AG08395 (cell line): ENCODE measurements at places on chromosomes 13 and 19.

DNA sequence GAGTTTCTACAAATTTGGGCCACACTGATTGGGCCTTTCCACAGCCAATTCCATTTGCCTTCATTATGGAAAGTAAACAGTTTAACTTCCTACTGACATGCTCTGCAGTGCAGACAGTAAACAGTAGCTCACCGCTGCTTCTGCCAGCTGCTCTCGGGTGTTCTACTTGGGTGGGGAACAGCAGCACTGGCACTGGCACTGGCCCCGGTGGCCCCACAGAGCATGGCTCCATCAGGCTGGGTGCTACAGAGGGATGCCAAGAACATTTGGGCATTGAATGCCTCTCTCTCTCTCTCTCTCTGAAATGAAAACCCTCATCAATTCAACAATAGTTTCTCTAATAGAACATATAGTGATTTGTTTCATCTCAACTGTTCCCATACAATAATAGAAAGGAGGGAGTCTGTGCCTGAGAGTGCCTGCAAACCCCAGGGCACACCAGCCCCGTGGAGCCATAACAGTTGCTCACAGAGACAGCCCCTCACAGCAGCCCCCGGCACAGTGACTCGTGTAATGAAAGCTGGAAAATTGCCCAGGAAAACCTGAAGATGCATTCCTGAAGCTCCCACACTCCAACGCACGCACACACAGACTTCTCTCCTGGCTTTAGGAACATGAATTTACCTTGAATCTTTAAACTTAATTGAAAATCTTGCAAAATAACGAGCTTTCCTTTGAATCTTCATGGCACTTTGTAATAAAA is 38.2 kb upstream of the GJB6 start:
- no peak for DNase-seq

- peak; percentile 43 for DNase-seq
Observed at GRCh38 chr13:46778890-46779289, 18.1 kb downstream of the ESD start.

- no peak for DNase-seq
Observed at GRCh38 chr13:61162106-61162505, 253.5 kb downstream of the PCDH20 start.

GRCh38 chr19:37817180-37817981 is 38.0 kb upstream of the ZNF573 start:
- peak; percentile 87 for DNase-seq

DNA sequence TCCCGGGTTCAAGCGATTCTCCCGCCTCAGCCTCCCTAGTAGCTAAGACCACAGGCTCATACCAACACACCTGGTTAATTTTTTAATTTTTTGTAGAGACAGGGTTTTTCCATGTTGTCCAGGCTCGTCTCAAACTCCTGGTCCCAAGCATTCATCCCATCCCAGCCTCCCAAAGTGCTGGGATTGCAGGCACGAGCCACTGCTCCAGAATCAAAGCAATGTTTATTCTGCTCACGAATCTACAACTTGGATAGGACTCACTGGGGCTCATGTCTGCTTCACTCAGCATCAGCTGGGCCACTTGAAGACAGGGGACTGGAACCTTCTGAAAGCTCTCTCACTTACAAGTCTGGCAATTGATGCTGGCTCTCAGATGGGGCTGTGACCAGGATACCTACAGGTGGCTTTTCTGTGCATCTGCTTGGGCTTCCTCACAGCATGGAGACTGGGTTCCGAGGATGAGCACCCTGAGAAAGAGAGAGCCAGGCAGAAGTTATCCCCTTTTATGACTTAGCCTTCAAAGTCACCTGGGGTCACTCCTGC is 8.2 kb upstream of the ZNF792 start:
- no peak for DNase-seq

- DNase-seq: no peak
Observed at GRCh38 chr19:28493884-28494283, 719.1 kb downstream of the UQCRFS1 start.

DNA sequence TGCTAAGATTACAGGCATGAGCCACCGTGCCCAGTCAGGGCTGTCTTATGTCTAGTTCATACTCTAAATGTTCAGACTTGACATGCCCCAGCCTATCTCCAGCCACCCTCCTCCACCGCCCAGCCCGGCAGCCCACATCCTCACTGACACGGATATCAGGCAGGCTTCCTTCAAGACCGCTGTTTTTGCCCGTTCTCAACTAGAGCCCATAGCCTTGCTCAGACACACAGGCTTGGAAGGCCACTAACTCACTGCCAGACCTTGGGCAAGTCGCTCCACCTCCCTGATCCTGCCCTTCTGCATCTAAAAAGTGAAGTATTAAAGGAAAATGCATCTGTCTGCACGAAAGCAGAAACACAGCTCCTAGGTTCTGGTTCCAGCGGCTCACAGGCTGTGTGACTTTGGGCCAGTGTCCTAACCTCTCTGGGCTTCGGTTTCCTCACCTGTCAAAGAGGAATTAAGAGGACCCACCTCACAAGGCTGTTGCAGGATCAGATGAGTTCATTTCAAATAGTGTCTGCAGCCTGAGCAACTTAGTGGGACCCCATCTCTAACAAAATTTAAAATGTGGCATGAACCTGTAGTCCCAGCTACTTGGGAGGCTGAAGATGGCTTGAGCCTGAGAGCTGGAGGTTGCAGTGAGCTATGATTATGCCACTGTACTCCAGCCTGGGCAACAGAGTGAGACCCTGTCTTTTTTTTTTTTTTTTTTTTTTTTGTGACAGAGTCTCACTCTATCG is 14.5 kb upstream of the CERS4 start:
- DNase-seq: no peak

DNA sequence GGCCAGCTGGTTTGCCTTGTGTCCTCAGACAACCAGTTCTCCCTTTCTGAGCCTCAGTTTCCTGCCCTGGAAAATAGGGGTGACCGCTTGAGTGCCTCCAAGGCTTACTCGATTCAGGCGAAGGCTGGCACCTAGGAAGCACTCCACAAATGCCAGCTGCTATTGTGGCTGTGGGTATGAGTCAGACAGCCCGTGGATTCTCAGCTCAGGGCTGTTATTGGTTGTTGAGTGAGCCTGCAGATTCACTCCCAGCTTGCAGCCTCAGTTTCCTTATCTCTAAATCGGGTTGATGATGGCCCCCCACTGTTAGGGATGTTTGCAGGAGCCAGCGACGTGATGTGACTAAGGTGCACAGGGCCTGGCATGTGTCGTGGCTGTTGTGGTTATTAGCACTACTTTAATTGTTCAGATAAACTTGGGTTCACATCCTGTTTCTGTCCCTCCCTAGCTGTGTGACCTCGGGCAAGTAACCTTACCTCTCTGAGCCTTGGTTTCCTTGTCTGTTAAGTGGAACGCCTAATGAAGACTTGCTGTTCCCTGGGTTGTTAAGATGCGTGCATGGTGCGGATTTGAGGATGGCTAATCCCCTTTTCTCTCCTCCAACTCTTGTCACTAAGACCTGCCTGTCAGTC is 2.4 kb downstream of the MARK4 start:
- peak; percentile 69 for DNase-seq

GRCh38 chr13:106033659-106034058 is 501.8 kb downstream of the EFNB2 start:
- peak; percentile 38 for DNase-seq

DNA sequence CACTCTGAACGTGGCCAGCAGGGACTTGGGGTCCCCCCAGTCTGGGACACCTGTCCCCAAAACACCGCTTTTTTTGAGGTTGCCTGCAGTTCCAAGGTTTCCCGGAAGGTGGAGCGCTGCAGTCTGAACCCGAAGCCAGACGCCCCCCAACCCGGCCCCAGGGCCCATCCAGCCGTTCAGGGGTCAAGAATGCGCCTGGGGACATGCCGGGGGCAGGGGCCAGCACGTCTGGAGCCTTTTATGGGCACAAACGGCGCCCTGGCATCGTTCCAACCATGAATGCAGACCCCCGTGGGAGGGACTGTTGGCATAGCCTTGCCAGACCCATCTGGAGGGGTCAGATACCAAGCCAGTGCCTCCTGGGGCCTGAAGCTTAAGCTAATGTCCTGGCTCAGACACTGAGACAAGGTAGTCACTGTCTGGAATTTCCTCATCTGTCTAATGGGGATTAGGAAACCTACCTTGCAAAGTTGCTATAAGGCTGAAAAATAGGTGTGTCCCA is 6.9 kb downstream of the S1PR5 start:
- peak; percentile 33 for DNase-seq

DNA sequence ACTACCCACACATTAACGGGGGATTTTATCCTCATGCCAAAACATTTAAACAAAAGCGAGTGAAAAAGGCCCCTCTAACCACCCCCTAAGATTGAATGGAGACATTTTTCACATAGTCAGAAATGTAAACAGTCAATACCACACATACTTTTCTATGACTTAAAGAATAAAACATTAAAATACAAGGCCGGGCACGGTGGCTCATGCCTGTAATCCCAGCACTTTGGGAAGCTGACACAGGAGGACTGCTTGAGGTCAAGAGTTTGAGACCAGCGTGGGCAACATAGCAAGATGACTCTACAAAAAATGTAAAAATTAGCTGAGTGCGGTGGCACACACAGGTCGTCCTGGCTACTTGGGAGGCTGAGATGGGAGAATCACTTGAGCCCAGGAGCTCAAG is 47.3 kb downstream of the MPHOSPH8 start:
- DNase-seq: no peak

- DNase-seq: peak; percentile 24
Observed at GRCh38 chr13:33057019-33057780, 41.0 kb downstream of the KL start.

- no peak for DNase-seq
Observed at GRCh38 chr13:24074678-24075077, 85.8 kb upstream of the SPATA13 start.

DNA sequence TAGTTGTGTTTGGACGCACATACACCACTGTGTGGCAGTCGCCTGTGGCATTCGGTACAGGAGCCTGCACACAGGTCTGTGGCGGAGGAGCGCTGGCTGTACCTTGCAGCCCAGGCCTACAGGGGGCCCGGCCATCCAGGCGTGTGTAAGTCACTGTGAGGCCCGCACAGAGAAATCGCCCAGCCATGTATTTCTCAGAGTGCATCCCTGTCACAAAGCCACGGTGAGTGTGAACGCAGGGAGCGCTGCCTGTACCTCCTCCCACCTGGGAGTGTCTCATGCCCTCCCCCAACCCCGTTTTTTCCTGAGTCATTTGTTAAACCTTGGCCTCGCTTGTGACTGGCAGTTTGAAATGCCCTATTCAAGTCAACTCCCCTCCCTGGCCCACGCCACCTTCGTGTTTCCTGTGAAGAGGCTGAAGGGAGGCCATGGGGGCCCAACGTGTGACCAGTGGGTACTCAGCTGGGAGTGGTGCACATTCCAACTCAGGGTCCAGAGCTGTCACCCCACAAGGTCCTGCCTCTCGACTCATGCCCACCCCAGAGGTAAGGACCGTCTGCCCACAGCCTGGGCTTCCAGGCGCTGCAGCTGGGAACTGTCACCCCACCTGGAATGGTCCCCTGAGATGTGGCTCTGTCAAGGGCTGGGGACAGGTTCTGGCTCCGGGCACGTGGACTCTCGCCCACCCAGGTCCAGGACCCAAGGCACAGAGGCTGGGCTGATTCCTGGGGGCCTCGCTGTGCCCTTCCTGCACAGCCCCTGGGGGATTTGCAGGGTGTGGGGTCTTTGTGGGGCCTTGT is 11.6 kb upstream of the RASA3 start:
- DNase-seq: no peak

DNA sequence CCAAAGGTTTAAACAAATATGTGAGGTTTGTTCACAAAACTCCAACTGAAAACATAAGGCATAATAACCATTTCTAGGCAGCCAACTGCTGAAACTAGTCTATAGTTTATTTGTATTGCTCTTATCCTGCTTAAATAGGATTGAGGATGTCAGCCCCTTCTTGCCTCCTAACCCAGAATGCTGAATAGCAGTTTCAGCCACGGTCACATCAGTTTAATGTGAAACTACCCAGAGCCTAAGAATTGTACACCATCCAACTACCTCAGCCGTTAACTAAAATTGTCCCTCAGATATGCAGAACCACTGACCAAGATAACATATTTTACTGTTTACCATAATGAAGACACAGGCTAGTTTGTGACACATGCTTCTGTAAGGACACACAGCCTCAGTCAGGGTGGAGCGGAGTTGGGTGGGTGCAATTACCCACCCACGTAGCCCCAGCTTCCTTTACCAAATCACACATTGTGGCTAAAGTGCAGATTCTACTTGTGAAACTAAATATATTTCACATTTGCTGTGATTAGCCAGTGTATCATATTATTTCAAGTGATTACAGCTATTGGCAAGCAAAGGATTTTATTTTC is 259.9 kb downstream of the EFNB2 start:
- DNase-seq: no peak

DNA sequence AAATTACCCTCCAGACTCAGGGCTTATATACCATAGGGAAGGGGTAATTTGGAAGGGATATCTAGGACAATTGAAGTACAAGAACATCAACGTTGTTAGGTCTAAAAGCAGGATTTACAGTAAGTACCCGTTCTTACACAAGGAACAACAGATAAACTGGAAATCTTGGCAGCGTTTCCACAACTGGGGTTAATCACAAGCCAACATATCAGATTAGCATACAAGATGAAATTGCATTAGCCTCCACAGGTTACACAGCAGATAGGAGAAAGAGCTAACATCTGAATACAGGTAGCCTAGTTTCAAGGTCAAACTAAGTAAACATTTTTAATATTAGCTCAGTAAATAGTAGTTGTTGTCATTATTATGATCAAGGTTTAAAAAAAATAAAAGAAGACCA is 1214.0 kb upstream of the PCDH20 start:
- no peak for DNase-seq

GRCh38 chr13:98874029-98874397 is 103.9 kb downstream of the DOCK9 start:
- no peak for DNase-seq

- DNase-seq: no peak
Observed at GRCh38 chr13:59631271-59631670, 532.5 kb downstream of the DIAPH3 start.

DNA sequence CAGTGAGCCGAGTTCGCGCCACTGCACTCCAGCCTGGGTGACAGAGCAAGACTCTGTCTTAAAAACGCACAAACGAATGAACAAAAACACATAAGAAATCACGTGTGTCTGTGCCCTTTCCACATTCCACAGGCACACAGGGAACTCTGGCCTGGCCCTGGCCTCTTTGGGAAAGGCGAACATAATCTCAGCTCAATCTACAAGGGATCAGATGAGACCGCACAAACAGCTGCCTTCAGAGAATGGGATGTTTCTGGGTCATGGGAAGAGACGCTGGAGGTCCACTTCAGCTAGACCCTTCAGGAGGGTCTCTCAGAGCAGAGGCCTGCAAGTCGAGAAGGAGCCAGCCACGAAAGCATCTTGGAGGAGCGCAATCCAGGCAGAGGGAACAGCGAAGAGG is 6.3 kb upstream of the CRTC1 start:
- no peak for DNase-seq

GRCh38 chr19:55419103-55419502 is 11.5 kb upstream of the UBE2S start:
- DNase-seq: no peak
